ENCODE measurements at places on chromosomes 5 and 9.
A peak's percentile ranks its signal among the peaks of the same experiment; 100 is the strongest.

GRCh38 chr9:114394523-114395333, 6.9 kb upstream of the AKNA start:
- H3K4me3 ChIP-seq = peak overlapping the region; percentile 50
- H3K4me1 ChIP-seq = peaks cover 2% of the 10 kb centered on the region
- H3K27ac ChIP-seq = no peak overlapping the region
- H3K27me3 ChIP-seq = no peaks in the 10 kb centered on the region

DNA sequence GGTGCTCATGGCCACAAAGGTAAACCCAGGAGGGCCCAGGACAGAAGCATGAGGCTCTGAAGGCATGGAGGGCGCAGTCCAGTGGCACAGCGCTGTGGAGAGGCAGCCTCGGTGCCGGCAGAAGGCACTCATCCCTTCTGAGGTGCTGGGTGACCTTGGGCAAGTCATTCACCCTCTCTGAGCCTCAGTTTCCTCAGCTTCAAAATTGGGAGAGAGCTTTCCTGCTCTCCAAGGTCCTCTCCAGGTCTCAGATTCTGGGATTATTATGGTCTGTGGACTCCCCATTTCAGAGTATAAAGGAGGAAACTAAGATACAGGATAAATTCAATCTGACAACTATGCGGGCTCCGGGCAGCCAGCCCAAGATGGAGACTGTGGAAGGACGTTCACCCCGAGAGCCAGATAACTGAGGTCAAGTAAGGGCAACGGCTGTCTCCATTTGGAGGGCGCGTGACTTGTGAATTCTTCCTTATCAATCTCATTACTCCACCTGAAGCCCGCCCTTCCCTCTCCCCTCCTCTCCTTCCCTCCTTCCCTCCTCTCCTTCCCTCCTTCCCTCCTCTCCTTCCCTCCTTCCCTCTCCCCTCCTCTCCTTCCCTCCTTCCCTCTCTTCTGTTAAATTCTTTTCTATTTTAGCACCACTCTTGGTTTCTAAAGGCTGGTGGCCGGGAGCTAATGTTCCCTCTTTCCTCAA, 58.1 kb downstream of the LRSAM1 start:
- H3K36me3 ChIP-seq = peaks cover 59% of the 10 kb centered on the region
- no peaks in the 10 kb centered on the region for H3K27me3 ChIP-seq
- H3K27ac ChIP-seq = peak overlapping the region; percentile 1
- peaks cover 14% of the 10 kb centered on the region for H3K4me1 ChIP-seq
- H3K4me3 ChIP-seq = no peak overlapping the region

DNA sequence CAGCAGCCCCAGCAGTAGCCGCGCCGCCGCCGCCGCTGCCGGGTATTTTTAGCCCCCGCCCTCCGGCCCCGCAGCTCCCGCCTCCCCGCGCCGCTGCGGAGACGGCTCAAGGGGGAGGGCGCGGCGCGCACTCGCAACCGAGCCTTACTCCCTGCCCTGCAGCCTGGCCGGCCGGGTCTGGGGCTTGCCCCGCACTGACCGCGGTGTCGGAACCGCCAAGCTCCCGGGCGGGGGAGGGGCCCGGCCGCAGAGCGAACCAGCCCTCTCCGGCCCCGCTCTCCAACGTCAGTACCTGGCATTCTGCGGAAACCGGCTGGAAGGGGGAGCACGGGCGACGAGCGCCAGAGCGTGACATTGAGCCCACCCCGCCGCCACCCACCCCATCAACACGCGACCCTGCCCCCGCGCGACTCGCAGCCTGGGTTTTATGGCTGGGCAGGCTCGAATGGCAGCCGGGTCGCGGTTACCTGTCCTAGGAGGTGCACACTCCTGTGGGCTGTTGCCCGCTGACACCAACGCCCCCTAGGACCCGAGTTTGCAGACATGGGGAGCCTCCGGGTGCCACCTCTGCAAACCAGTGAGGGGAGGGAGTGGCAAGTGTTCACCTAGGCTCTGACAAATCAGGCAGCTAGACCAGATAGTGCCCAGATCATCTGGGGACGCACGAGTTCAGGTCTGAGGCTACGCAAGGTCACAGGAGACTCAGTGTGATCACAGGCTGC, at the start of gene ACSL6:
Gene ACSL6 (minus strand): TSS at position 37 of the 722 bp plus-strand sequence. CDS start 105 bp downstream, outside the sequence.
- peaks cover 35% of the 10 kb centered on the region for H3K27me3 ChIP-seq
- no peak for DNase-seq
- peak within 1 kb of the TSS; percentile 55 for H3K4me3 ChIP-seq
- no peak within 1 kb of the TSS for H3K27ac ChIP-seq
- no peaks in the 10 kb centered on the region for H3K36me3 ChIP-seq
- H3K4me1 ChIP-seq = no peaks in the 10 kb centered on the region

DNA sequence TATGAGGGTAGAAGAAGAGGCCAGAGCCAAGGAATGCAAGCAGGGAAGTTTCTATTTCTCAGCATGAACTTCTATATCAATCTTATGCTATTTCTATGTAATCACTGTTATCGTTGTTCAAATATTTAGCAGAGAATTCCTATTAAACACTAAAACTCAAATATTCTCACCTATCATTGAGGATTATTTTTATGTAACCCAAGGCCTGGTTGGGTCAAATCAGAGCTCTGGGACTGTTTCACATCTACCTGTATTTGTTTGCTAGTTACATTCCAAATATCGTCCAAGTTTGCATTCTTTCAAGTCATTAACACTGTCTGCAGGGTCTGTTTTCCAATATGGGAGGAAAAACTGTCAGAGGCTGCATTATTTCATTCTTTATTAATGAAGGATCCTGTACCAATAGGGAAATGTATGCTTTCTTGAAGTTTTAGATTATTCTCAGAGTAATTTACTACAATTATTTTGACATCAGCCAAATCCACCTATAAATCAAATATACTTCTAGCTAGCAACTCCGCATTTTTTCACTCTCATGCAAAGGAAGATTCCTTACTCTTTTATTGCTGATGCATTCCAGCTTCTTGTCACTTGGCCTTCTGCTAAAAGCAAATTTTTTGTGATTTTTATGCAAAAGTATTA, 52.2 kb downstream of the LURAP1L start:
- H3K4me3 ChIP-seq = no peak overlapping the region
- no peaks in the 10 kb centered on the region for H3K27me3 ChIP-seq
- no peak overlapping the region for H3K27ac ChIP-seq
- DNase-seq = no peak
- no peaks in the 10 kb centered on the region for H3K36me3 ChIP-seq
- H3K4me1 ChIP-seq = peaks cover 5% of the 10 kb centered on the region

DNA sequence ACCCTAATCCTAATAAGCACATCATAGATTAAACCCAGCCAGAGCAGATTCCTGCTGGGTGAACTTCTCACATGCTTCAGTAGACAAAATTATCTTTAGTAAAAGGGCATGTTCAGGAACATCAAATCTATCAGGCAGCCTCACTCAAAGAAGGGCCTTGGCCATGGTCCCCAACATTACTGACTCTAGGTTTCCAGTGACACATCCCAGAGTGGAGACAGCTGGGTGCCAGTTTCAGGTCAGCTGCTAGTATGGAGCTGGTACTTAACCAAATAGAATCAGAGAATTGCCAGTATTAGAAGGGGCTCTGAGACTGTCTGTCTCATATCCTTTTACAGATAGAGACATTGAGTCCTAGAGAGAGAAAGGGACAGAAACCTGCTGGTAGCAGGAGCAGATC, 44.1 kb upstream of the GALNT10 start:
- H3K4me3 ChIP-seq = no peak overlapping the region
- no peaks in the 10 kb centered on the region for H3K4me1 ChIP-seq
- H3K27ac ChIP-seq = no peak overlapping the region
- H3K36me3 ChIP-seq = no peaks in the 10 kb centered on the region
- H3K27me3 ChIP-seq = no peaks in the 10 kb centered on the region

DNA sequence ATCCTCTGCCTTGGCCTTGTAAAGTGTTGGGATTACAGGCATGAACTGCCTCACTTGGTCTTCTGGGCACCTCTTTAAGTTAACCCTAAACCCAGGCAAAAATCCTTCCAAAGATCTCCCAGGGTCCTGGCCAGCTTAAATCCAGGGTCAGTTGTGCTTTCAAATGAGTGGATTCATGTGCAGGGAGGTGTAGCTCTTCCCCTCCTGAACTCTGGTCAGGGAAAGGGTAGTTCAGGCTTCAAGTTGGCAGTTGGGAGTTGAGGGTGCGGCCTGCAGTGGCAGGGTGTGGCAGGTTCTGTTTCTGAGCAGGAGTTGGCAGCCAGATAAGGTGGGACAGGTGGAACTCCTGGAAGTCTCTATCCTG, 3.6 kb downstream of the HNRNPAB start:
- no peaks in the 10 kb centered on the region for H3K27me3 ChIP-seq
- H3K4me3 ChIP-seq = no peak overlapping the region
- peaks cover 46% of the 10 kb centered on the region for H3K36me3 ChIP-seq
- H3K27ac ChIP-seq = peak overlapping the region; percentile 24
- H3K4me1 ChIP-seq = peaks cover 15% of the 10 kb centered on the region

DNA sequence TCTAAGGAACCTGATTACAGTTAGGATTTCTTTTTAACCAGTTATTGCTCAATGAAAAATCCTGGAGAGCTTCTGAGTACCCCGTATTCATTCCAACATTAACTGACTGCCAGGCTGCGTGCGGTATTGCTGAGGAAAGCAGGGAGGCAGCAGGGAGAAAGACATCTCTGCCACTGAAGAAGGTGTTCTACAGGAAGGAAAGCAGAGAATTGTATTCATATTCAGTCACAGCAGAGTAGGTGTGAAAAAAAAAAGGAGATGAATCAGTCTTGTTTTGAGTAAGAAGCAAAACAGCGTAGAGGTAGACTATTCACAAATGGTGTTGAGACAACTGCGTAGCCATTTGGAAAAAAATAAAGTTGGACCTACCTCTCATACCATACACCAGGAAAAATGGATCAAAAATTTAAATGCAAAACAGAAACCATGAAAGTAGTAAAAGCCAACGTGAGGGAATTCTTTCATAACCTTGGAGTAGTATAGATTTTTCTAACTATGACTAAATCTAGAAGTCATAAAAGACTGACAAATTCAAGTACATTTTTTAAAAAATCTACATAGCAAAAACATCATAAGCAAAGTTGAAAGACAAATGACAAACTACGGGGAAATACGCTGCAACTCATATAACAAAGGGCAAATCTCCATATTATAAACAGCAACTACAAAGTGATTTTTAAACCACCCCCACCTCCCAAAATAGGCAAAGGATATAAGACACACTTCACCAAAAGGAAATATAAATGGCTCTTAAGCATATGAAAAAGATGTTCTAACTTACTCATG, 9.9 kb upstream of the NR4A3 start:
- H3K27ac ChIP-seq = no peak overlapping the region
- DNase-seq = no peak
- H3K27me3 ChIP-seq = no peaks in the 10 kb centered on the region
- no peaks in the 10 kb centered on the region for H3K36me3 ChIP-seq
- peaks cover 6% of the 10 kb centered on the region for H3K4me1 ChIP-seq
